RKO (cell line): ENCODE measurements at places on chromosomes 5 and 9.
A peak's percentile ranks its signal among the peaks of the same experiment; 100 is the strongest.

GRCh38 chr5:93343570-93343969 is 237.4 kb downstream of the NR2F1-AS1 start:
- no peak for DNase-seq

DNA sequence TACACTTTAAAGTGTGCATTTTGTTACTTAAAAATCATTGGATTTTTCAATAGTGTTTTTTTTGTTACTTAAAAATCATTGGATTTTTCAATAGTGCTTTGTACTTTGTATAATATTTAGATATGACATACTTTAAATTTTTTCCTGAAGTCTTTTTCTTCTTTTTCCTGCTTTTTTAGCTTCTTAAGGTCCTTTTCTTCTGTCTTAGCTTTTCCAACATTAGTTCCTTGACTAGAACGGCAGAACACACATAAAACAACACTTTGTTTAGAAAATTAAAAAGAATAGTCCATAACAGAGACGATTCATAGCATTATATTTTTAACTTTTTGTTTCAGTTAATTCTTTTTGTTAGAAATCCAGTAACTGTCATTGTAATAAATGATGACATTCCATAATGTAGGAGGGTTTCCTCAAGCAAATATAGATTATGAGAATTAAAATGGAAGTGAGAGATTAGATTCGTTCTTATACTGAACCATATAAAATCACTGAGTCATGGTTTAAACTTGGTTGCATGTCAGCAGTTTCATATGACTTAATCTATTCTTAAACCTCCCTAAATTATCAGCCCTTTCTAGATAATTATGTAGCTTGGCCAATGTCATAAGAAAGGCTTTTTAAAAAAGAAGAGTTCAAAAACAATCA is 45.3 kb upstream of the RICTOR start:
- DNase-seq = no peak

DNA sequence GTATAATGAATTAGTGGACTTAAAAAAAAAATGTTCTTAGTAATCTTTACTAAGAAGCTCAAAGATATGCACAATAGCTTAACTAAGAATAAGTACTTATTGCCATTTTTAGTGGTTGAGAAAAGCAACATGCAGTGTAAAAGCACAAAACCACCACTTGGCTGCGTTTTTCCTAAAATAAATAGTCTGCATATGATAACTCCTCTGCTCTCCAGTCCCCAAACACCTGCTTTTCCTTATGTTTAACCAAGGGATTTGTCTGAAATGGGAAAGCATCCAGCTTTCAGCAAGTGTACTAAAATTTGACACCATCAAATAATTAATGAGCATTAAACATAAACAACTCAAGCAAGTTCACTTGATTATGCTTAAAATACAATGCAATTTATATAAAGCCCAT is 41.4 kb downstream of the PSIP1 start:
- peak; percentile 13 for DNase-seq

DNA sequence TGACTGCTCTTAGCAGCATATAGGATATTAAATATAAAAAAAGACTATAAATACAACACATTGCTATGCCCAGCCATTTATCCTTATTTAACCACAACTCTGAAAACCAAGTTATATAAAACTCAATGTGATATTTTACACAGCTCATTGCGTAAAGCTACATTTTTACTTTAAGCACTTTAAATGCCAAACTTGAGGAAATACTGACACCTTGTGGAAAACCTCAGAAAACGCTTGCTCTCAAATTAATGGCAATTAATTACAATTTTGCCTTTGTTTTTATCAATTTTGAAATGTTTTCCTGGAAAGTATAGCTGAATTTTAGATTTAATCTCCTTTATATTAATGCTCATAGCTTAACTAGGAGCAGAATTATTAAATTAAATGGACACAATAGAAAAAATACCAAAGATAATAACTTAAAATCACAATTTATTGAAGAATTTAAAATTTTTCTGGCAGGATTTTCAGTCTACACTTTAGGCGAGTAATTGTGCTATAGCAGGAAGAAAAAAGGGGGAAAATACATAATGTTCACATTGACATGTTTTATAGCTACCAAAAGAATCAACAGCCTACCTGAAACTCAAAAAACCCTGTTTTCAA is 25.2 kb upstream of the PLAC8L1 start:
- DNase-seq = peak; percentile 39
